Stromal cell of bone marrow (primary cell): ENCODE measurements at places on chromosomes 2 and 18.

GRCh38 chr18:3466872-3467271, 16.9 kb downstream of the TGIF1 start:
- DNase-seq: no peak

DNA sequence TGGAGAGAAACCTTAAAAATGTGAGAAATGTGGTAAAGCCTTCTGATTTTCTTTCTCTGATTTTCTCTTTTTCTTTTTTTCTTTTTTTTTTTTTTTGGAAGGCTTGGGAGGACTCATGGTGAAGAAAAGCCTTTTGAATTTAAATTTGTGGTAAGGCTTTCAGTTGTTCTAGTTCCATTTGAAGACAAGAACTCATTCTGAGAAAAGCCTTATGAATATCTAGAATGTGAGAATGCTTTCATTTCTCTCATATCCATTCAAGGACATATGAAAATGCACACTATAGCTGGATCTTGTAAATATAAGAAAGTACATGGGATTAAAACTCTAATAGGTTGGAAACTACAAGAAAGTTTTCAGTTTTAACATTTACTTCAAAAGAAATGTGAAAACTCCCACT, 1045.2 kb upstream of the NRXN1 start:
- no peak for DNase-seq

- DNase-seq: no peak
These were observed 229.5 kb upstream of the MEX3C start for GRCh38 chr18:51426996-51427395.

DNA sequence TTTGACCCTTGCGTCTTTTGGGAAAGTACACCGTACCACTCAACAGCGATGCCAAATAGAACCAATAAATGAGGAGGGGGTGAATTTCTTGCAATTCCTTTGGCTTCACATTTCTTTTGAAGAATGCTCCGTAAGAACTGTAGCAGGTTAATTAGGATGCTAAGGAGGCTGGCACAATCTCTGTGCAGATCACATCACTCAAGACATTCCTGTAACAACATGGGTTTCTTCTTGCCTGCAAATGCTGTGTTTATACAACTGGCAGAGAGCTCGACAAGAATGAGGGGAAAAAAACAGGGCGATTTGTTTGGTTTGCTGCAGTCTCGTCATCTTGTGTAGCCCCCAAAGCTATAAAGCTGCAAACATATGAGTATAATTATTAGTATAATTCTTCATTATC, 424.8 kb upstream of the DCC start:
- DNase-seq: no peak

GRCh38 chr2:235595422-235596010, 101.7 kb downstream of the AGAP1 start:
- DNase-seq: peak; percentile 60

GRCh38 chr2:25936889-25937545, 45.3 kb downstream of the KIF3C start:
- no peak for DNase-seq

DNA sequence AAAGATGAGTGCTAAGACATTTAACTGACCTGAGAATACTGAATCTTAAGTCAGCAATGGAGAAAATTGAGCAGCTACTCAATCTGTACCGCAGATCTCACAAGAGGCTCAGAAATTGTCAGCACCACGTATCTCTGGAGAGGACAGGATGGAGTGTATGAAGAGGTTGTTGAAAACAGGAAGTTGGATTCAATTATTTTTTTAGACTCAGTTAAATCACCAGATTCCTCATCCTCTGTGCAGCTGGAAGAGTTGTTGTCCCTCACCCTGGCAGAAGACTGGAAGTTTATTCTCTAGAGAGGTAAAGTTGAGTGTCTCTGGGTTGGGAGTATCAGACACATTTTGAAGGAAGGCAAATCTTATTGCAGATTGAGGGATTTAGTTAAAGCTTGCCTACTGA, 114.9 kb upstream of the NT5C1B start:
- no peak for DNase-seq

DNA sequence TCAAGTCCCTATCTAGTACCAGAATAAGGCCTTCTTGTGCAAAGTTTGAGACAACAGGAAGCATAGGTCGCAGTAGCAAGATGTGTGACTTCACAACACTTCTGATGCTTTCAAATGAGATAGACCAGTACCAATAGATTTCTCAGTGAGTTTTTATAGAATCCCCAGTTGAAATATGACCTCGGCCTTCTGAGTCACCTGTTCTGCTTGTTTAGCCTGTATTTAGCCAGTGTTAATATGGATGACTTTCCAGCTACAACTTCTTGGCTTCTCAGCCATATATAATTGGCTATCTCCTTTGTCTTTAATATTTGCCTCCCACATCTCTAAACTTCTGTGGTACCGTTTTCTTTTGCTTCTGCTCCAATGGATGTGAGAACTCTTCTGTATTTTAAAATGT, 113.8 kb downstream of the KYNU start:
- DNase-seq: no peak

DNA sequence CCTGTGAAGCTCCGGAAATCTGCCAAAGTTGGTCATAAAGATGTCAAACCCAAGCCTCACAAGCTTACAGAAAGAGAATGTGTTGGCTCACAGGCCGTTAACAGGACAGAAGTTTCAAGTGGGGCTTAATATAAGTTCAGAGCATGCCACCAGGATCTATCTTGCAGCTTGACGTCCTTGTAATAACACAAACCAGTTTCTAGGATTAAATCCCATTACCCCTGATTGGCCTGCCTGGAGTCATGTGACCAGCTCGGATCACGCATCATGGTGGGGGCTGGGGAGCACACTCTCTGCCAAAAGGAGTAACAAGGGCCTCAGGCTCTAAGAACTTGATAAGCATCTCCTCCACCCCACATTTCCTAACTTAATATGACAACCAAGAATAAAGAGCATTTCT, 38.9 kb upstream of the SCG2 start:
- no peak for DNase-seq

DNA sequence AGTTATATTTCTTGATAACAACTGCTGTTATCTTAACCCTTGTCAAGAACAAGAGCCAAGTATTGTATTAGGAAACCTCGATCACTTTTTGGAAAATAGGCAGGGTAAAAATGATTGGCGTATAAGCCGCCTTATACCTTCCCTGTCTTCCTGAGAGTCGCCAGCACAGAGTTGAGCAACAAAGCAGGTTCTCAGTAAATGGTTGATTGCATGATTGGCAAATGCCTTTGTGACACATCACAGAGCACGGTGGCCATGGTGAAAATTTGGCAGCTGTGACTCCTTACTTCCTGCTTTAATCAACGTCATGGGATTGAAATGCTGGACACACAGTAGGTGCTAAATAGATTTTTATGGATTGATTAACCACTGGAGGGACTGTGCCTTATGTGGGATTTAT, 3.9 kb upstream of the KLHL29 start:
- DNase-seq: peak; percentile 50

- no peak for DNase-seq
These were observed 50.6 kb downstream of the ST3GAL5 start for GRCh38 chr2:85838181-85838580.

- no peak for DNase-seq
These were observed 51.2 kb downstream of the ATIC start for GRCh38 chr2:215363039-215363438.

- no peak for DNase-seq
These were observed 28.8 kb downstream of the LONRF2 start for GRCh38 chr2:100293341-100294161.

GRCh38 chr2:171909266-171909665, 13.0 kb upstream of the HAT1 start:
- DNase-seq: no peak

- no peak for DNase-seq
These were observed 21.8 kb downstream of the CWC22 start for GRCh38 chr2:179985163-179985820.

- no peak for DNase-seq
These were observed 47.0 kb downstream of the PROC start for GRCh38 chr2:127465258-127465657.

DNA sequence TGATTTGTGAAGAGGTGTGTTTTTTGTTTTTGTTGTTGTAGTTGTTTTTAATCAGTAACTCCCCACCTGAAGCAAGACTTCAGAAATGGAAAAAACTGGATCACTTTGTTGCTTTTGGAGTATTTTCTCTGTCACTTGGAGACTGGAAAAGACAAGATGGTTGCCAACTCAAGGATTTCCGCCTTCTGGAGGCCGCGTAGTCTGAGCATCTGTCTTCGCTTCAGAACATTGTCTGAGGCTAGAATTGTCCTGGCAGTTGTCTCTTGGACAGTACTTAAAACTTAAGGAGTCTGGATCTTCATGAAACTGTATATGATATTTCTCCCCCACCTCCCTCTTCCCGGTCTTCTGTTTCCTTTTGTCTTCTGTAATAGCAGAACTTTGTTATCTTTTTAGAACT, 67.7 kb downstream of the ARHGAP28 start:
- no peak for DNase-seq

DNA sequence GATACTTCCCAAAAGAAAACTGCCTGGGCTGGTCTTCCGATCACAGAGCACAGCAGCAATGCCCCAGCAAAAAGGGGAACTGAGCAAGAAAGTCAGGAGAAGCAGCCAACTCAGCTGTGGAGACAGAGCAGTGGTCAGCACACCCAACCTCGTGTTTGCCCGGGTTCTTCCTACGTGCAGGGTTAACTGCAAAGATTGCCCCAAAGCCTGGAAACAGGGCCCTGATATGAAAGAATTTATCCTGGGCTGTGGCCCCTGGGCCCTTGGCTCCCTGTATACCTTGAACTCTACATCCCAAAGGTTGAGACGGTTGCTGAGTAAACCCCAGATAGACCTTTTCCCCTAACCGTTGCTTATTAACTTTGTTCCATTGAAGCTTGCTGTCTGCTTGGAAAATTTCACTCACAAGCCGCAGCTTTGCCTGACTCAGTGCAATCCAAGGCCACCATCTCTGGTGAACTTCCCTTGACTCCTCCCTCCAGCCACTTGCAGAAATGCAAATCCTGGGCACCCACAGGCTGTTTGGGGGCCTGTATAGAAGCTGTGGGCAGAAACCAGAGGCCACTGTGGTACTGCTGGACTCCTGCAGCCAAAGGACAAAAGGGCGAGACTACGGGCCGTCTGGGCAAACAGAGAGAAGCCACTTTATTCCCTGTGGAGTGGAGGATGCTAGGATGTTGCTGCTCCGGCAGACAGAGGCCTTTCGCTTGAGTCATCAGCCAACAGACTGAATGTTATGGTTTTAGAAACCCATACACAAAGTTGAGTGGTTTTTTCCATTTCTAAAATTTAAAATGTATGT, 18.2 kb downstream of the NRP2 start:
- peak; percentile 93 for DNase-seq

GRCh38 chr2:26792720-26793119, 6.9 kb downstream of the CENPA start:
- no peak for DNase-seq

DNA sequence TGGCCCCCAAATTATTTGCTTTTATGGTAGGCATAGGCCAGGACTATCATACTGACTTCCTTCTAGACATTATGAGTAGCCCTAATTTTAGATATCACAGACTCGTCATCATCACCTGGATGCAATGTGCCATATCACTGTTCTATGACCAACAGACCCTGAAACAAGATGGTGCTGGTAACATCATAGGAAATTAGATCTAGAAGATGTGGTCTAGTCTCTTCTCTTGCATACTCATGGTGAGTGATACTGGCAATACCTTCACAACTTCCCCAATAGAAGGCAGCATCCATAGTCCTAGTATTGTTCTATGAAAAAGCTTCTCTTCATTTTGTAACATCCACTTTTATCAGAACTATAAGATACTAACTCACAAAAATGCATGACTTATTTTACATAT, 116.3 kb upstream of the ITGA4 start:
- DNase-seq: no peak

- no peak for DNase-seq
These were observed 555.2 kb upstream of the FANCL start for GRCh38 chr2:58796239-58796910.

GRCh38 chr2:182038576-182038975, 52.9 kb downstream of the PPP1R1C start:
- peak; percentile 45 for DNase-seq

DNA sequence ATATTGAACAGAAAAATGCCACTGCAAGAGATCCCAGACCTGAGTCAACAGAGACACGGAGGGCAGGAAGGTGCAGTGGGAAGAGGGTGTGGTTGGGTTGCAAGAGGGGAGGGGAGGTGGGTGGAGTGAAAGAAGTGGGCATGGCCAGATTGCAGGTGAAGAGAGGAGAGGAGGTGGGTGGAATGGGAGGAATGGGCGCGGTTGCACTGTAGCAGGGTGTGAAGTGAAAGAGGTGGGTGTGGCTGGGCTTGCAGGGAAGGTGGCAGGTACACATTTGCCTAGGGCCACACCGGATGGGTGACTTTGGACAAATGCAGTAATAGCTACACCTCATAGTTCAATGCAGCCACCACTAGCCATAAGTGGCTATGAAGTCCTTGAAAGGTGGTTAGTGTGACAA, 71.1 kb downstream of the DOCK10 start:
- no peak for DNase-seq

DNA sequence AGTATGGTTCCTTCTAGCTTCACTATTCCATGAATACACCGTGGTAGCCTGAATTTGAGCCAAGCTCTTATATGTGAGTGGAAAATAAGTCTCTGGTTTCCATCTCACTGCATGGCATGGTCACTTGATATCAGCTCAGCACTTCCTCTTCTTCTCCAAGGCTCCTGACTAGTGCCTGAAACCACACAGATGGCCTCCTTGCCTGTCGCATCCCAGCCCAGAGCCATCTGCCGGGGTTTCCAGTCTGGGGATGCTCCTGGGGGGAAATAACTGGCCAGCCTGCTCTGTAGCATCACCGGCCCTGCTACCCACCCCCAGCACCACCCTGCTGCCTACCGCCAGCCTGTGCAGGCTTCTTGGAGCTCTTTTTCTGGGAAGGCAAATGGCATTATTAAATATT, 7.7 kb upstream of the MARCHF4 start:
- DNase-seq: no peak

- peak; percentile 80 for DNase-seq
These were observed 31.8 kb downstream of the AGFG1 start for GRCh38 chr2:227503433-227504406.

- no peak for DNase-seq
These were observed 235.1 kb downstream of the AGAP1 start for GRCh38 chr2:235728800-235729556.

DNA sequence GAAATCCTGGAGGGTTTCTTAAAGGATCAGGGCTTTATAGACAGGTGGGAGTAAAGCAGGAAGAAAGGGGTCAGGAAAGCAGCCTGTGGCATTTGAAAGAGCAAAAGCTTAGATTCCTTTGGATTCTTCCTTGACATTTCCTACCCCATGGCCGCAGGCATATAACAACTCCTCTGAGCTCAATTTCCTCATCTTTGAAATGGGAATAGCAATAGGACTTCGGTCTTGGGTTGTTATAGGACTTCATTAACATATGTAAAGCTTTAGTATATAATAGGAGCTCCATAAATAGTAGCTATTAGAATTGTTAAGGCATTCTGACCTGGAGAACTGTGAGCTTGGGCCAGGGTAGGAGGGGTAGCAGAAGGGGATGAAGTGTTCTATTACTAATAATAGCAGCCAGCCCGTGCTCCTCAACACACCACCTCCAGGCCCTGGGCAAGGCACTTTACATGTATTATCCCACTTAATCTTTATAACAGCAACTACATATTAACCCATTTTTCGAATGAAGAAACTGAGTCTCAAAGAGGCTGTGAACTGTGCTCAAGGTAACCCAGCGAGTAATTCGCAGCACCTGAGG, 10.6 kb downstream of the ZFP36L2 start:
- DNase-seq: no peak
